ENCODE measurements at places on chromosomes 7 and 10. TPM values are rescaled to one million over a fixed set of nuclear protein-coding genes. Genes with fewer than 3 reads are reported as not detected.
A peak's percentile ranks its signal among the peaks of the same experiment; 100 is the strongest.

GRCh38 chr10:58064714-58065528 lies 202.8 kb downstream of the IPMK start:
- peak; percentile 52 for DNase-seq

GRCh38 chr7:91194841-91195240 lies 69.4 kb upstream of the FZD1 start:
- no peak for DNase-seq

GRCh38 chr10:80199828-80200227 lies 5.5 kb downstream of the ANXA11 start:
- DNase-seq: no peak

- DNase-seq: no peak
These were observed 68.6 kb downstream of the MMRN2 start for GRCh38 chr10:86888585-86889381.

DNA sequence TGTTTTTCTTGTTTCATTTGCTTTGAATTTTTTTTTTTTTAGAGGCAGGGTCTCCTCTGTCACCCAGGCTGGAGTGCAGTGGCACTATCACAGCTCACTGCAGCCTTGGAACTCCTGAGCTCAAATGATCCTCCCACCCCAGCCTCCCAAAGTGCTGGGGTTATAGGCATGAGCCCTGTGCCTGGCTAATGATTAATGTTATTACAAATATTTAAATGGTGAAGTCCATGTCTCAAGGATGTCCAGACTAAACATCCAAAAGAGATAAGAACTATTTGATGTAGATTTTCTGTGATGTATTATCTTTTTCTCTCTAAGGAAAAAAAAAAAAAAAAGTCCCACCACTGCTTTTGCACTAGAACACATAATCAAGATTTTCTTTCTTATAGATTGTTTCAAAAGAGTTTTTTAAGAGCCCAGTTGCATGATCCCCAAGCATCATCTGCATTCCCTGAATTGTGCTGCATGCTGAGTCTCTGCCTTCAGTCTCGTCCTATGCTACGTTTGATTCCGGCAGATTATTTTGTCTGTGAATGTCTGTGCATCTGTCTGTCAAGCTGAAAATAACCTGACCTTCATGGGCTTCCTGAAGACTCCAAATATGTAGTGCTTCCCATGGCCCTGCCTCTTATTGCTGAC lies 33.4 kb downstream of the MACROH2A2 start:
- no peak for DNase-seq

HELLS gene
- total RNA-seq: 371 TPM
